ENCODE measurements at places on chromosomes 6 and 20.
A peak's percentile ranks its signal among the peaks of the same experiment; 100 is the strongest.

- DNase-seq = no peak
These were observed 10.5 kb downstream of the AURKA start for GRCh38 chr20:56381501-56381900.

GRCh38 chr6:110575925-110576463 lies 99.6 kb upstream of the SLC22A16 start:
- DNase-seq = no peak

- no peak for DNase-seq
These were observed 15.8 kb downstream of the MPC1 start for GRCh38 chr6:166366921-166367320.

- no peak for DNase-seq
These were observed 15.9 kb upstream of the ENTPD6 start for GRCh38 chr20:25179439-25180089.

GRCh38 chr20:39661833-39662232 lies 699.7 kb downstream of the DHX35 start:
- no peak for DNase-seq

GRCh38 chr6:121951123-121951522 lies 448.3 kb upstream of the HSF2 start:
- no peak for DNase-seq

- DNase-seq = no peak
These were observed 21.3 kb upstream of the RREB1 start for GRCh38 chr6:7086488-7086887.

DNA sequence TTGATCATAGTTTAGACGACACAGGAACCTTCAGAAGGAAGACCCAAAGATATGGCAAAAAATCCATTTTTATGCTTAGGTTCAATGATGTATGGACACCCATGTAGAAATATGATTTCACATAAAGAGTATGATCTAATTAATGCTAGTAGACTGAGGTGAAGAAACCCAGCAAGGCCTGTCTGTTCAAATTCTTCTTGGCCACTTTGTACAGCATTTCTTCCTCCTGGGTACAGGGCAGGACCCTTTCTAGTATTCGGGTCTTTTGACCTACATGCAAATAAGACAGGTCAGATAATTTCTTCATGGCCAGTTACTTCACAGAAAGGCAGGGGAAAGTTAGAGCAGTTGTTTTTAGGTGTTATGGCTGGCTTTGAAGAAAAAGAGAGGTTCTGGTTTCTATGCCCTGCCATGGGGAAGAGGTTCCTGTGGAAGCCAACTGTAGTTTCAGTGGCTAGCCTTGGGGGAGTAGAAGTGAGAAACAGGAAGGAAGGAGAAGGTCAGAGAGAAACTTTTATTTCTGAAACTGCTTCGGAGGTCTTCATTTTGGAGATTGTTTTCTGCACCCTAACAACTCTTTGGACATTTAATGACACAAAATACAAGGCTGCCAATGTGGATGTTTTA lies 208.3 kb downstream of the PTPRK start:
- DNase-seq = no peak

DNA sequence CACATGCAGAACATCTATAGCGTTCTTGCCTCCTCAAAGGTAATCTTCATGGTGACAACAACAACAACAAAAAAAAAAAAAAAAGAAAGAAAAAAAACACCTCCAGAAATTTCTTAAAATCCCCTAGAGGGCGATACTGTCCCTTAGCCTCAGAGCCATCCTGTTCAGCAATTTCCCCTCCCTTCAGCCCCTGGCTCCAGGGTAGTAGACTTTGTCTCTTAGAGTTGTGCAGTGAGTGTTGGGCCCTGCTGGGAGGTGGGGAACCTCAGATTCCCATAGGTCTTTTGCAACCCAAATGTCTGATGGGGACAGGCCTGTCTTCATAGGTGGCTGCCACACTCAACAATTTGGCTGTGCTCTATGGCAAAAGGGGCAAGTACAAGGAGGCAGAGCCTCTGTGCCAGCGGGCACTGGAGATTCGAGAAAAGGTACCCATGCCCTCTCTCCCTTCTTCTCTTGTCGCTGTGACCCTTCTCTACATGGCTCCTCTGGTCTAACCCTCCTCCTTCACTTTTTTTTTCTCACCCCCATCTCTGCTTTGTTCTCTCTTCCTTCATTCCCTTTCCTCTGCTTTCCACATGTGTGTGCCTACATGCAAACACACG lies 6.0 kb upstream of the PTK7 start:
- DNase-seq = peak; percentile 79

DNA sequence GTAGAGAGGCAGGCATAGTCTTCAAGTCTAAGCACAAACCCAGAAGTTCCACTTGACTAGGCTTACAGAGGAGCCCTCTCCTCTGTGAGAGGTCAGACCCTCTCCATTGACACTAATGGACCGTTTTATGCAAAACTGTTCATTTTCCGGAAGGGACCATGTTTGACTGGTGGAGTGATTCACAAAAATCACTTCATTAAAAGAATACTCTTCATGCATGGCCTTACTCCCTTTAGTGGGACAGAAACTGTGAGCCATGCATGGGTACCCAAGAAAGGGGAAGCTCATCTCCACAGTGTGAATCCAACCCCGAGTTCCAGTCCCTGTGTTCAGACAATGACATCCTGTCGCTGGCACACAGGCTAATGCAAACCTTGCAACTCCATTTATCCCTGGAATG lies 63.2 kb downstream of the OLIG3 start:
- DNase-seq = no peak

DNA sequence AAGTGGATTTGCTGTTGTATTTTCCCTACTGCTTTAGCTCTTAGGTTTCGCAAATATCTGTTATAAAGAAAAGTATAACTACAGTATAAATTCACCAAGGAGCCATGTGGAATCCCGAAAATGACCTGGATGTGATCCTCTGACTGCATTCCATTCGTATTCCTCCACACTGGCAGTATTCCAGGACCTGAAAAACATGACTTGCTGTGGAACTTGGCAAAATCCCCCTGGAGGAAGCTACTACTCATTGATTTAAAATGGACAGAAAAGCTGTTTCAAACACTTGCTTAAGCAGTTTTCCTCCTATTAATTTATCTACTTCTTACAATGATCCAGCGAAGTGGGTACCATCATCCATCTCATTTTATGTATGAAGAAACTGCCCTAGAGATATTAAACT lies 13.3 kb upstream of the ENPP5 start:
- peak; percentile 31 for DNase-seq

GRCh38 chr6:121901432-121901831 lies 466.0 kb downstream of the GJA1 start:
- no peak for DNase-seq

GRCh38 chr6:147759093-147759492 lies 250.6 kb downstream of the SAMD5 start:
- DNase-seq = no peak

DNA sequence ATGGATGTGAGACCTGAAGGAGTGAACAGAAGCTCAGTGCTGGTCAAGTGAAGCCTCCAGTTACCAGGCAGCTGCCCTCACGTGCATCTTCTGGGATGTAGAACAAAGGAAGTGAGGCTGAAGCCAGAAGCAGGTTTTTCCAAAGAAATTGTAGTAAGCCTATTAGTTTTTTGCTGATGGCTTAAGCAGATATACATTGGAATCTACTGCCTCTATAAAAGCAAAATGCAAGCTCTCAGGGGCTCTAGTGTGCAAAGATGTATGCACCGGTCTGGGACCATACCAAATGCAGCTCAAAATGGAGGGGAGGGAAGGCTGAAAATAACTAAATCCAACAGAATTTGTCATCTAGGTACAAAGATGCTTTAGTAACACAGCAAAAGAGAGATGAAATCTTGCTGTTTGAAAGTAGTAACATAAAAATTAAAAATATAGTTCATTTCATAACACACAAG lies 77.0 kb downstream of the DTNBP1 start:
- no peak for DNase-seq

GRCh38 chr20:62523473-62524203 lies 47.8 kb upstream of the GATA5 start:
- no peak for DNase-seq

DNA sequence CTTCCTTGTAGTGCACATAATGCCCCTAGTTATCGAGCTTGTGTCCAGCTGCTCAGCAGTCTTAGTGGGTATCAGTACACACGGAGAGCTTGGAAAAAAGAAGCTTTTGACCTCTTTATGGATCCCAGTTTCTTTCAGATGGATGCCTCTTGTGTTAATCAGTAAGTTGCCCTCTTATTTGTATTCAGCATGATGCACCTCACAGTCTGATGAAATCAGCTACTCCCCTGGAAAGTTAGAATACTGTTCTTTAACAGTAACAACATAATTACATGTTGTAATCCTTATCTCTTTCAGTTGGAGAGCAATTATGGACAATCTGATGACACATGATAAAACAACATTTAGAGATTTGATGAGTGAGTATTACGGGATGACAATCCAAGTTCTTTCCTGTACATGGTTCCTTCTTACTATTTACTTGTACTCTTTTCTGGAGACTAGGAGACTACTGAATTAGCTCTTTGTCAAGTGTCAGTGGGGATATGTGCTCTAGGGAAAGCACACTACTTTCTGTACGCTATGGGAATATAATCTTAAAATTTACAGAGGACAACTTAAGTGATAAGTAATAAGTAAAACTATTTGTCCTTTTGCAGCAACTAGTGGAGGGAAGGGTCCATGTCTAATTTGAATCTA lies 39.1 kb downstream of the PGM3 start:
- DNase-seq = no peak

GRCh38 chr6:111411046-111411445 lies 72.0 kb downstream of the REV3L start:
- no peak for DNase-seq

DNA sequence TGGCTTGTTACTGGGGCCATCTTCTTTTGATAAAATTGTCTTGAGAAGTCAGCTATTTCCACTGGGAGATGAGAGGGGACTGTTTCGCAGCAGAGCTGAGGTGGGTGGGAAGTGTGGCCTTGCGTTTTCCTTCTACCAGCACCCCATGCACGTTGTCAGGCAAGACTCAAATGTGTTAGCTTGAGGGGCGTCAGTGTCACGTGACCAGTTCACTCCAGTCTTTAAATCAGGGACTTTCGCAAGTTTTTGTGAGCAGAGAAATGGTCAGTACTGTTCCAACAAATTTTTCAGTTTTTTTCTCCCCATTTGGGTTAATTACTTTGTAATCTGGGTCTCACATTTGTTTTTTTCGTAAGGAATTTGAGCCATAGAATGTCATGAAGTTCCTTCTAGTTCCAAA lies 20.7 kb upstream of the ADRM1 start:
- DNase-seq = no peak

GRCh38 chr20:41696428-41696827 lies 78.3 kb upstream of the CHD6 start:
- no peak for DNase-seq

DNA sequence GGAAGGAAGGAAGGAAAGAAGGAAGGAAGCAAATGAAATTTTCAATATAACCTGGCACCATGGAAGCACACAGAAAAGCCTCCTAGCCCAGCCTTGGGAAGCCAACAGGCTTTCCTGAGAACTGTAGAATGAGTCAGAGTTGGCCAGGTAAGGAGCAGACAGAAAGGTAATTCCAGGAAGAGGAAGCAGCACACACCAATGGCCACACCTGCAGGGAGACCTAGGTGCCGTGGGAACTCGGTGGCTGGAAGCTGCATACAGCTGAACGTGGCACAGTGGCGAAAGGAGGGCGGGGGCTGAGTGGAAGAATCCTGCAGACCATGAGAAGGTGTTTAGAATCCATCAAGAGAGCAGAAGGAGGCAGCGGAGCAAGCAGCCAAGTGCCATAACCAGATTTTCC lies 224.8 kb upstream of the RREB1 start:
- DNase-seq = no peak
